Right forelimb (tissue), 1 donor: ENCODE measurements at places on chromosomes 3 and 15.

- peak; percentile 87 for DNase-seq
Measured at GRCh38 chr3:126654571-126655383, at the start of gene TXNRD3. TSS of gene TXNRD3 (minus strand) at chr3:126655124.

DNA sequence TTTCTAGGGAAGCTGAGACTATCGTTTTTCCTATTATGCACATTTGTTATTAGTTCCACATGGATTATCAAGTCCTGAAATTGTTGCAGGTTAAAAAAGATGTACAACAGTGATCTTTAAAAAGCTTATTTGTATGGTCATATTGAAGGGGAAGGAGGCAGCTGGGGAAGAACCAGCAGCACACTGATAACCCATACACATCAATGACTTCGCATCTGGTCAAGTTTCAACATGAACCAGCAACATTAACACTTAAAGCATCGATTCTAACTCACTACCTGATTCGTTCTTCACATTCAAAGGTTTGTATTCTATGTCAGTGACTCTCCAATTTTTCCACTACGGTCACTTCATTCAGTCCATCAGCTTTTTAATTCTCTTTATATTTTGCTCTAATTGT lies 56.4 kb downstream of the NCEH1 start:
- no peak for DNase-seq

DNA sequence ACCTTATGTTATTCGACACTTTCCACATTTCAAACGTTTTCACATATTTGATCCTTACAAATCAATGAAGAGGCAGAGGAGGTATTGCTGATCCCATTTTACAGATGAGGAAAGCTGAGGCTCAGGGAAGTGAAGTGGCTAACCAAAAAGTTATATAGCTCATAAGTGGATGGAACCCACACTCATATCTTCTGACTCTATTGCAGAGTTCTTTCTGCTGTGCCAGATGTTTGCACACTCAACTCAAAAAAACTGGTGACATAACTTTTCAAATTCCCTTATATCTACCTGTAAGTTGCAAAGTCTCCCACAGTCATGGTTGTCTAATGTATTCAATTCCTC lies 84.0 kb upstream of the SETMAR start:
- no peak for DNase-seq

- DNase-seq, result no peak
Measured at GRCh38 chr3:53989451-53989850, 97.8 kb upstream of the SELENOK start.

- DNase-seq, result no peak
Measured at GRCh38 chr3:23128655-23129054, 74.5 kb upstream of the UBE2E2 start.

DNA sequence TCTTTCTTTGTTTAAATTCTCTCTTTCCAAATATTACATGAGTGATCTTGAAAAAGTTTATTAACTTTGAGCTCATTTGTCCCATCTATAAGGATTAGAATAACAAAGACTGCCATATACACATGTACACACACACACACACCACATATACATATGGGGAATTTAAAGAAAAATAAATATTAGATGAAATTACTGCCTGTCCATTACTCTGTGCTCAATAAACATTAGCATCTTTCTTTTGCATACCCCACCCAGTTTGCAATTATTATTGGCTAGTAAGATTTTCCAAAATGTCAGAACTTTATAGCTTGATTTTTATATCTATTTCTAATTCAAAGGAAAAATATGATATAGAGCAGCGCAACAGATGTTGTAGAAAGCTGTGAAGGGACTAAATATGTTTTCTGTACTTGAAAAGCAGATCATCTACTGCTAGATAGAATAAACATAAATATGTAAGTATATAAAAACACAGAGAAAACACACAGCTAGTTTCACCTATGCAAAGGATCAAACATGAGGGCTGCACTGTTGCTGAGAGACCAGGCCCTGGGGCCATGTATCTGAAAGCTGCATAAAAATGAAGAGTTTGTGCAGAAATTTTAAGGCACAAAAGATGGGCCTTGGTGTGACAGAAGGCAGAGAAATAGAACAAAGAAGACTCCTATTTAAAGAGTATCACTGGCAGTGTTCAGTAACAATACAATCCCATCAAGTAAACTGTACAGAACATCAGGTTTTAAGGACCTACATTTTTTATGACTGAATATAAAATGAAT lies 114.2 kb upstream of the NECTIN3 start:
- no peak for DNase-seq

GRCh38 chr3:10700821-10701220 lies 115.2 kb upstream of the SLC6A11 start:
- no peak for DNase-seq

- DNase-seq, result no peak
Measured at GRCh38 chr3:171353423-171353822, 106.8 kb downstream of the TNIK start.

DNA sequence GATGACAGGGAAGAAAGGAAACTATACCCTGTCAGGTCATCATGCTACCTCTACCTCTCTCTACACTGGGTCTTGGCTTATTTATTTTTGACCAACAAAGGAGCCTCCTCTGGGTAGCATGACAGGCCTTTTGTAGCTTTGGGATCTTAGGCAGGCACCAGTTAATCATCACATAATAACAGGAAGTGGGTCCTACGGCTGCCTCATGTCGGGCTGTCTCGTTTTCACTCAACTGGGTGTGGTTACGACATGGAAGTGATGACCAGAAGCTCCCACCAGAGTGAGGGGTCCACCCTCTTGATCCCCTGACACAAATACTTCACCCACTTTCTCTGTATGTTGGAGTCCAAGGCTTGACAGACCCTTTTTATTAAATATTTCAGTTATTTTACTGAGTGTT lies 105.3 kb downstream of the CD47 start:
- no peak for DNase-seq

- DNase-seq, result no peak
Measured at GRCh38 chr15:101618076-101618475, 34.1 kb downstream of the TM2D3 start.

DNA sequence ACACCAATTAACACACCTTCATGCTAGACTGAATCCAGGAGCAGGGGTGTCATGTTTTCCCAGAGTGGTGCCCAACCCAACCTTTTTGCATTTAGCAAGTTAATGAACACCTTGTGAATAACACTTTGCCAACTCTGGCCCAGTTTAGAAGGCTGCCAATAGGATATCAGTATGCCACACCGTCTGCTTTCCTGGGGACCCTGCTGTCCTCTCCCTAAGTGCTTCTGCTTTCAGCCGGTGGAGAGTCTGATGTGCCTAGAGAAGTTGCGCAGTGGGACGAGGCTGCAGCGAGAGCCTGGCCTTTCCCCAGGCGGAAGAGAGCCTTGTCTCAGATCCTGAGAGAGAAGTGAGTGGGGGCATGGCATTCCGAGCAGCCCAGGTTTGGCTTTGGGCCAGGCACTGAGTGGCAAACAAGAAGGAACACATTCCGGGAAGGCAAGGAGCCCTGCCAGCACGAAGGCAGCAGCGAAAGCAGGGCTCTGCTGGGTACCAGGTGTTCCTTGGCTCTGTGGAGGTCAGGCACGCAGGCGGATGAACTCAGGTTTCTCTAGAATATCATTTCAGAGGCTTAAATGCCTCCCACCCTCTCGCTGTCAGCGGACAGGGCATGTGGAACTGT lies 36.9 kb downstream of the SENP8 start:
- DNase-seq, result peak; percentile 74

DNA sequence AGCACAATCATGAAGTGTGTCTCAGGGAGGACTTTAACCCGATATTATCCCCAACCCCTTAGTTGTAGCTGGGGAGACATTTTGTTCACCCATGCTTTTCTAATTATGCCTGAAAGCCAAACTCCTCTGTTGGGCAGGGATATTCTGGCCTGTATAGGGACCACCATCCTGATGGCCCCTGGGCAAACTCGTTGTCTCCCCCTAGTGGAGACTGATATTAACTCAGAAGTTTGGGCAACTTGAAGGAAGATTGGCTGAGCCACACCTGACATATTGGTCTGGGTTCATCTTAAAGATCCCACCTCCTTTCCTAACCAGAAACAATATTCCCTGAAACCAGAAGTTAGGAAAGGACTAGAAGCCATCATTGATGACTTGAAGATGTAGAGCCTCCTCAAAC lies 42.3 kb downstream of the TM4SF18 start:
- DNase-seq, result no peak

DNA sequence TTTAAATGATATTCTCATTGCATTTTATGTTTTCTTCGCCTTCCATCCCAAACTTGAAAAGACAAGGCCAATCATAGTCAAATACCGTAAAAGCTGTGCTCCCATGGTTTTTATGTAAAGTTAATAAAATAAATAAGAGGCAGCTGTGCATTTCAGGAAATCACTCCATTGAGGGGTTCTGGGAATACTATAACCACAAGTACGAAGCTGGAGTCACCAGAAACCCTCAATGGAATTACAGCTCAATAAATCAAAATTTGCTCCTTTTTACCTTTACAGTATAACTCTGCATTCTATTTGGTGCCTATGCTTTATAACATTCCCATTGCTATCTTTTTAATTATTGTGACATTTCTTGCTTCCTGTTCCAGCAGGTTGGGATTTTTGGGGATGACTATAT lies 77.2 kb downstream of the C3orf38 start:
- DNase-seq, result no peak

DNA sequence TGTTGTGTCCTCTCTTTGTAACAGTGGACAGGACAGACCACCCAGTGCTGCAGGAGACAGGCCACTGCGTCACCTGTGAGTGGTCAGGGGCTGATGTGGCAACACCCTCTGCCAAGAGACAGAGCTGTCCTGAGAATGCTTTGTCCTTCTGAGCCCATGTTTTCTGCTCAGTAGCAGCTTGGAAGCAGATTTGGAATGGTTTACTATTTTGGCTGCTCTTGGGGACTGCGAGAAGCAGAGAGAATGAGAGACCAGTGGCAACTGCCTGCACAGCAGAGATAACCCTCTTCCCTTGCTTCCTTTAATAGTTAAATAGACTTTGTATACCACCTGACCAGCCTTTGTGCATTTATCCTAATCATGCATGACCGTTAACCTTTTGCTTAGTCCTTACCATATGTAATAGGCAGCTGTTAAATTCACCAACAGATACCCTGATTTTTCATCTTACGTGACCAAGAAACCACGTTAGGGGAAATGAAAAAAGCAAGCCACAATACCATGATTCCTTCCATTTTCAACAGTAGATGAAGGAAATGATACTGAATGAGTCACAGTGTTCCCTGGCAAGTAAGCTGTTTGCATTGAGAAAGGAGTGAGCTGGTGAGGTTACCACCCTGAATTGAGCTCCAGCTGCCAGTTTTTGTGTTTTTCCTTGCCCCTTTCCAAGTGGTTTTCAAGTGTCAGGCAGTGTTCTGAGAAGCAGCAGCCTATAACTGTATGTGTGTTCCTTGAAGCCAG lies 35.5 kb downstream of the B3GALNT1 start:
- DNase-seq, result no peak

DNA sequence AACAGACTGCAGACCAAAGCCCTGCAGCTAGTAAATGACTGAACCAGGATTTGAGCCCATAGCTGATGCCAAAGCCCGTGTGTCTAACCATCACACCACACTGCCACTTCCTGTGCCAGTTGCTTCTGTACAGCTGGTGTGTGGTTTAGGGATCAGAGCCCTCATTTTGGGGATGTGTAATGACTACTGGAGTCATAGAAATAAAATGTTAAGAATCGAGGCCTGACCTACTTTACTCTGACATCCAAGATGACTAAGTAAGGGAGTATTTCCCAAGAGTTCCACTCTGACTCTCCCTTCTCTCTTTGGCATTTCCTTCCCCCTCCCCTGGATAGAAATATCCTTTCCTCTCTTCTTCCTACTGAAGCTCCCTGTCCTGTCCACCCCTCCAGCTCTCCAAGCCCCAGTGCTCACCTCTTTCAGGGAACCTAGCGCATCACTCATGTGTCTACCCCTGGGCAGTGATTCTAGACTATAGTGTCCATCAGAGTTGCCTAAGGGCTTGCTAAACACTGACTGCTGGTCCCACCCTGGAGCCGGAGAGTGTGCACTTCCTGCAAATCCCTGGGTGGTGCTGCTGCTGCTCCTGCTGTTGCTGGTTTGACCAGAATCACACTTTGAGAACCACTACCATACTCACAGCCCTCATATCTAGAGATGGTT lies 53.8 kb downstream of the MGLL start:
- no peak for DNase-seq

GRCh38 chr15:67331676-67332075 lies 77.1 kb downstream of the IQCH start:
- DNase-seq, result no peak

DNA sequence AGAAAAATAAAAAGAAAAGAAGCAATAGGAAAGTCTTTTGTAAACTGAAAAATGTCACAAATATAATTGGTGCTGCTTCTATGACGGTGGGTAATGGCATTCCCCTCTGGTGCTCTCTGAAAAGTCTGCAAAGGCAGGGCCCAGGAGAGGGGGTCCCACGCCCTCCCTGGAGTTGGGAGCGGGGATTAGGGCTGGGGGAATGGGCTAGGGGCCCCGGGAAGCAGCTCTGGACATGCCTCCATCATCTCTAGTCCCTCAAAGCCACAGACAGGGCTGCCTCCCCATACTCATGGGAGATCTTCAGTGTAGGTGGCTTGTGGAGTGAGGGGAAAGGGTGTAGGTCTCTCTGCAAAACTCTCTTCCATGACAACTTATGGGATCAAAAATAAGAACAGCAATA lies 7.8 kb upstream of the RHCG start:
- no peak for DNase-seq

GRCh38 chr3:121786485-121786884 lies 36.9 kb upstream of the GOLGB1 start:
- no peak for DNase-seq

DNA sequence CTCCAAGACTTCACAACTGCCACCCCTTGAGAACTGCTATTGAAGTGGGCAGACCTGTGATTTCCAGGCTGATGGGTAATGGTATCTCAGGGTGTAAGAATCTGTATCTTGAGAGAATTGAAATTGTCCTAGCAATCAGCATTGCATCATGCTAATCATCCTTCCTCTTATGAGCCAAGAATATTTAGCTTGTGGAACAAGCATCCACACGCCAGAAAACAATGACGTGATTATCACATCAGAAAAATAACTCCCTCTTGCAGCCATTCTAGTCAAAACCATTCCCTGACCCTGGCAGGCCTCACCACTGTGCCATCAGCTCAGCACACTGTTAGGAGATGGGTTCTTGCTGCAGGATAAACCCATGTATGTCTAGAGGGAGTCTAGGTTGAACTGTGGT lies 6.7 kb downstream of the BCL2L10 start:
- DNase-seq, result no peak

DNA sequence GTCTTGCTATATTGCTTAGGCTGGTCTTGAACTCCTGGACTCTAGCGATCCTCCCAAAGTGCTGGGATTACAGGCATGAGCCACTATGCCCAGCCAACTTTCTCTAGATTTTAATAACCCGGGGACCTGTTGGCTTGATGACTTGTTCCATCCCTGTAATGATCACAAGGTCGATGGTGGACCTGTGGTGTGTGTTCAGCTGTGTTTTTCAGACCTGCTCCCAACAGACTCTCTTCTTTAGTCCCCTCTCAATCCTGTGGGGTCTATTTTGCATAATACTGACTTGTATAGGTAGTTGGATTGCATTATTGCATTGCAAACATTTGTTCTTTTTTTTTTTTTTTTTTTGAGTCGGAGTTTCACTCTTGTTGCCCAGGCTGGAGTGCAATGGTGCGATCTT lies 1.9 kb downstream of the MAP2K1 start:
- DNase-seq, result no peak

GRCh38 chr3:114285648-114286230 lies 8.1 kb upstream of the TIGIT start:
- no peak for DNase-seq
